Esophagus mucosa (tissue), 1 donor: ENCODE measurements at places on chromosomes 13 and 19.

GRCh38 chr13:36680913-36681312, 7.1 kb downstream of the SERTM1 start:
- ATAC-seq, result no peak

DNA sequence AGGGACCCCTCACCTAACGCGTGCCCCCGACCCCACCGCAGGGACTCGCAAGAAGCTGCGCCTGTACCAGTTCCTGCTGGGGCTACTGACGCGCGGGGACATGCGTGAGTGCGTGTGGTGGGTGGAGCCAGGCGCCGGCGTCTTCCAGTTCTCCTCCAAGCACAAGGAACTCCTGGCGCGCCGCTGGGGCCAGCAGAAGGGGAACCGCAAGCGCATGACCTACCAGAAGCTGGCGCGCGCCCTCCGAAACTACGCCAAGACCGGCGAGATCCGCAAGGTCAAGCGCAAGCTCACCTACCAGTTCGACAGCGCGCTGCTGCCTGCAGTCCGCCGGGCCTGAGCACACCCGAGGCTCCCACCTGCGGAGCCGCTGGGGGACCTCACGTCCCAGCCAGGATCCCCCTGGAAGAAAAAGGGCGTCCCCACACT, 4.7 kb upstream of the MYBPC2 start:
- peak; percentile 50 for ATAC-seq

DNA sequence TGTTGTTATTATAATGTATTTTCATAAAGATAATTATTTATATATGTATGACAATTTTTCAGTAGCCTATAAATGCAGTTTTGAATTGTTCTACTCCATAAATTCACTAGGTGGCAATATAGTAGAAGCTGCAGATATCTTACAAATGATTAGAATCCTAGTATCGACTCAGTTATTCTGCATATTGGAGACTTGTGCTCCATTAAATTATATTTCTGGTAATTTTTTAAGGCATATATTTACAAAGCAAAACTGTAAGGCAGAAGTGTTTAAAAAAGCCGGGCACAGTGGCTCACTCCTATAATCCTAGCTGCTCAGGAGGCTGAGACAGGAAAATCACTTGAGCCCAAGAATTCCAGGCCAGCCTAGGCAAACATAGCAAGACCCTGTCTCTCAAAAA, 58.7 kb downstream of the DPY19L3 start:
- ATAC-seq, result no peak

GRCh38 chr13:23081220-23081619, 99.6 kb upstream of the SGCG start:
- no peak for ATAC-seq

DNA sequence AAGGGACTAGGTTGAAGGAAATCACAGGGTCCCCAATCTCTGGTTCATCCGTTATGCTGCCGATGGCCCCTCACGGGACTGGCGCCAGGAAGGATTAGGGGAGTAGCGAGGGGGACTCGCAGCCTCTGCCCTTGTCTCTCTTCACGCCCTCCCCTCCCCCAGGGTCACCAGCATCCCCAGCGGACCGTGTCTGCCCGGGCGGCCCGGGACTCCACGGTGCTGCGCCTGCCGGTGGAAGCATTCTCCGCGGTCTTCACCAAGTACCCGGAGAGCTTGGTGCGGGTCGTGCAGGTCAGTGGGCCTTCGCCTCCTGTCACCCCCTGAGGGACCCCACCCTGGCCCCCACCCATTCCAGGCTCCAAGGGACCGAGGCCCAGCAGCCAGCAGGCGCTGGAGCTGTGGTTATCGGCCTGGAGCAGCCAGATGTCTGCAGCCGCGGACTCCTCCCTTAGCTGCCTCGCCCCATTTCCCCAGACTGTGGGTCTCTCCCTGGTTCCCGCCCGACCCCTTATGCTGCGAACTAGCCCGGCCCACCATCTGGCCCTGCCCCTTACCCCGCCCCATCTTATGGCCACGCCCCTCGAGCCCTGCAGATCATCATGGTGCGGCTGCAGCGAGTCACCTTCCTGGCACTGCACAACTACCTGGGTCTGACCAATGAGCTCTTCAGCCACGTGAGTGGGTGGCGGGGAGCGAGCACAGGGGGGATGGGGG, 5.4 kb downstream of the PNPLA6 start:
- peak; percentile 2 for ATAC-seq

DNA sequence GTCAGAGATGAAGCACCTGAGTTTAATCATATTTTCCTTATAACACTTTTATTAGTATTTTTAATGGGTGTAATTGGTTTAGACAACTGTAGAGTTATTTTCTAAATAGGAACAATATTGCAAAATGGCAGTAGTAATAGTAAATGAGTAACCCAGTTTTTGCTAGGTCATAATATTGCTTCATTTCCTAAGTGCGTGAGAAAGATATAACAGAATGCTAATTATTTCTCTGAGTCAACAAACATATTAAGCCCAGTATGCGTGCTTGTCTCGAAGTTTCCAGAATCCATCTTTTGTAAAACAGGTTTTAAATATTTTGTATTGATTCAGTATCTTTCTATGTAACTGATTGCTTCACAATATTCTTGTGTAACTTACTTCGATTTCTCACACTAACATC, 315.3 kb downstream of the MYO16 start:
- ATAC-seq, result peak; percentile 58

GRCh38 chr13:54241719-54242118, 1213.1 kb downstream of the OLFM4 start:
- ATAC-seq, result no peak

- no peak for ATAC-seq
Observed at GRCh38 chr13:49980266-49980665, 16.6 kb upstream of the TRIM13 start.

DNA sequence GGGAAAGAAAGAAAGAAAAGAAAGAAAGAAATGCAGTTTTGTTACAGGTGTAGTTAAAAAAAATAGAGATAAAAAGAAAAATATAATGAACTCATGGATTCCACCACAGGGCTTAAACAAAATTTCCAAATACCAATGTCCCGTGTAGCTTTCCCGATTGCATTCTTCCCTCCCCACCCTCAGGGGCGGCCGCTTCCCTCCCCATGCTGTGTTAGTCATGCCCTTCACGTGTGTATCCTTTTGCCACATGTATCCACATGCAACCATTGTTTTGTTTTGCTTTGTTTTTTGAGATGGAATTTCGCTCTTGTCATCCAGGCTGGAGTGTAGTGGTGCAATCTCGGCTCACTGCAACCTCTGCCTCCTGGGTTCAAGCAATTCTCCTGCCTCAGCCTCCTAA, 3.6 kb upstream of the KMT5C start:
- no peak for ATAC-seq

DNA sequence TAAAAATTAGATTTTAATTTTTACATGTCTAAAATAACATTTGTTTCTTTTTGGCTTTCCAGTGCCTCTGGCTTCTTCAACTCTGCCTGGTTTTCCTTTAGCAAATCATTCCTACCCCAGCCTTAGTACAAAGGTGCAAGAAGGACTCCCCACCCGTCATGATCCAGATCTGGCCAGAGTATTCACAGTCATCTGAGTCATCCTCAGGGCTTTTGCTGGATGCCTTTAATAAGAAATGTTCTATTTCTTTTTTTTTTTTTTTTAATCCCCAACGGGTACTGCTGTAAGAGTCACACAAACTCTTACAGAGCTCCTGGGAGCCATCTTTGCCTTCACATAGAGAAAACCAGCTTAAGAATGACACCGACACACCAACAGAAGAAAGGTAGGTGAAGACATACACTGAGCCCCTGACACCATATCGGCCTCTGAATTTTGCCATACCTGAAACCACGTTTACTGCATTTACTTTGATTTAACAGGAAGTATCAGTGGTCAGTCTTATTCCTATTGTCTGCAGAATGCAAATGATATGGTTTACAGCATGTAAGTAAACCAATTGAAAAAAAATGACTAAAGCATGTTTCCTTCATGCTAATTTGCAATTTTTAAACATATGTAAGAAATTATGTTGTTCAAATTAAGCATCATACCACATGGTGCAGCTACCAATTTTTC, 184.4 kb downstream of the NALCN start:
- ATAC-seq, result no peak

- ATAC-seq, result no peak
Observed at GRCh38 chr19:995051-995827, 5.0 kb upstream of the GRIN3B start.

- peak; percentile 37 for ATAC-seq
Observed at GRCh38 chr19:38942471-38943181, 11.9 kb downstream of the MRPS12 start.

- ATAC-seq, result no peak
Observed at GRCh38 chr19:12932392-12933286, 872 bp downstream of the FARSA start.

- ATAC-seq, result no peak
Observed at GRCh38 chr13:45674908-45675307, 27.2 kb upstream of the CBY2 start.

- ATAC-seq, result peak; percentile 34
Observed at GRCh38 chr13:49652355-49653305, 24.3 kb downstream of the ARL11 start.

DNA sequence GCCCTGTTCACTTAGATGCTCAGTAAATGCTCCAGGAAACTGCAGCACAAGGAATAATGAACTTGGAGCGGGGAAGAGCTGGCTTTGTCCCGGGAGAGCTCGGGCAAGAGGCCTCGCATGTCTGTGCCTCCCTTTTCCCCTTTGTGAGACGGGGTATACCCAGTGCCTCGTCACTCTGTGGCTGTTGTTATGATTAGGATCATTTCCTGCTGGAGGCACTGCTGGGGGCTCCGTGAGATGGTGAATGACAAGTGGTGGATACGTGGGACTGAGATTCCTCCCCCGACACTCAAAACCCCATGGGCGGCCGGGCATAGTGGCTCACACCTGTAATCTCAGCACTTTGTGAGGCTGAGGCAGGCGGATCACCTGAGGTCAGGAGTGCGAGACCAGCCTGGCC, 1.1 kb upstream of the PLVAP start:
- no peak for ATAC-seq

DNA sequence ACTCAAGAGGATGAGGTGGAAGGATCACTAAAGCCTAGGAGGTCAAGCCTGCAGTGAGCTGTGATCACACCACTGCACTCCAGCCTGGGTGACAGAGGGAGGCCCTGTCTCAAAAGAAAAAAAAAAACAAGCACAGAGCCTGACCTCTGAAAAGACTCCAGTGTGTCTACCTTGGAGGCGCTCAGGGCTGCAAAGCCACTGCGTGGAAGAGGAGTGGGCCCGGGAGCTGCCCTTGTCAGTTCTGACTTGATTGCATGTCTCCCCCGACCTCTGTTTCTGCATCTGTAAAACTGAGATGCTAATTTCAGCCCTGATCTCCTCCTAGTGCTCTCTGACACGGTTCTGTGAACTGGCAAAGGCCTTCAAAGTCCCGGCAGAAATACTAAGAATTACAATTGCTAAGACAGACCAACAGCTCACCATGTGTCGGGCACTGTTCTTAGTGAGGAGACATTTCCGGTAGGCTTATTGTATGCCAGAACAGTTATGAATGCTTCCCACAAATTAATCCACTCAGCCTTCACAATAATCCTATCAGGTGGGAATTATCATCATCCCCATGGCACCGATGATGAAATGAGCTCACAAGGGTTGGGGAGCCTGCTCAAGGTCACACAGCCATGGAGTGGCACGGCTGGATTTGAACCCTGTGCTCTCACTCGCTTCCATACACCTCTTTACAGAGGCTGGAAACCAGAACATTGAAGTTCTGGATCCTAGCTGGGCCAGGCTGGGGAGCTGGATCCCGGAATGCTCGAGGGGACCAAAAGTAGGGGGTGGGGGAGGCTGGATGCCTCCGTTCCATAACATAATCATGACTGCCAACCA, 3.5 kb downstream of the AKT2 start:
- no peak for ATAC-seq

GRCh38 chr13:112481458-112481857, 105.3 kb downstream of the SPACA7 start:
- no peak for ATAC-seq
